ENCODE measurements at places on chromosomes 4 and X. TPM values are rescaled to one million over a fixed set of nuclear protein-coding genes. Genes with fewer than 3 reads are reported as not detected.

DNA sequence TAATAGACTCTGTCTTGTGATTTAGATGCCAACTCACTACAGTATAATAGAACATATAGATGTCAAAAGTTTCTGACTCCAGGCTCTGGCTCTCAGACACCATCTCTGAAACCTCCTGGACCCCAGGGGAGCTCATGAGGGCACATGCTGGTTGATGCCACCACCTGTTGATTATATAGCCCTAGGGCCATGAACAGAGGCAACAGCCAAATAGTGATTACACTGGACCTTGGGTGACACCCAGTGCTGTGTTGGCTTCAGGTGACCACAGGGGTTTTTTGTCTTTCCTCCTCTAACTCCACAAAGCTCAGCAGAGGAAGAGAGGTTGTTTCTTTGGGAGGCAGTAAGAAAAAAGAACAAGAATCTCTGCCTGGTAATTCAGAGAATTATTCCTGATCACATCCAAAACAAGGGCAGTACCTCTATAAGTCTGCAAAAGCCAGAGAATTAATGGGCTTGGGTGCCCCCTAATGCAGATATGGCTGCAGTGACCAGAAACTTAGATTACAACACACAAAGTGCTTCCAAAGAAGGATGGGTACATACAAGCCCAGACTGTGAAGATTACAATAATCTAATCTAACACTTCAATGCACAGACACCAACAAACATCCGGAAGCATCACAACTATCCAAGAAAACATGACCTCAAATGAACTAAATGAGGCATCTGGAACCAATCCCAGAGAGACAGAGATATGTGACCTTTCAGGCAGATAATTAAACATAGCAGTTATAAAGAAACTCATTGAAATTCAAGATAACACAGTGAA lies 1920.6 kb downstream of the ARAP2 start:
- H3K36me3 ChIP-seq, result no peaks in the 10 kb centered on the region
- H3K27me3 ChIP-seq, result no peaks in the 10 kb centered on the region
- DNase-seq, result no peak
- H3K4me1 ChIP-seq, result no peaks in the 10 kb centered on the region
- no peak overlapping the region for H3K4me3 ChIP-seq
- no peak overlapping the region for H3K27ac ChIP-seq

DNA sequence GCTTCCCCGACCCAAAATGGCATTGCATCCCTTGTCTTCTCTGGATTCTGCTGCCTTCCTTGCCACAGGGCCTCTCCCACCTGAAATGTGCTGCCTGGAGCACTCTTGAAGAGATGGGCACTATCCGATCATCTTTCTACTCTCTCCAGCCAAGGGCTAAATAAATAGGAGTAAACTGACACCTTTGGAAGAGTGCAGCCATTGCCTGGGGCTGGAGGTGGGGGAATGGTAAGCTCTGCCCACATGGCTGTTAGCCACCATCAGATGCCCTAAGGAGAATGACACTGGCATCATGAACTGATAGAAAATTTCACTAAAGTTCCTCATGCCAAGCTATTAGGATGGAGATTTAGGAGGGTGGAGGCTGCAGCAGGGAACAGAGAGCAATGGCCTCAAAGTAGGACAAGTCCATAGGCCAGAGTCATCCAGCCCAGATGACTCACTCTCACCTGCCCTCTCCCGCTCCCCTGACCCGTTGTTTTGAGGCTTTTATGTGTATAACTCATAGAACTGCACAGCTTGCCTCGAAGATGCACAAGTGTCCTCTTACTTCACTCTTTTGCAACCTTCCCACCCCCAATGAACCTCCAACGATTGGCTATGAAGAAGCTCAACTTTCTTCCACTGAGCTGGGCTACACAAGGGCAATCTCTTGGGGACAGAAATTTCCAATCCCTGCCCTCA lies 822 bp upstream of the PFKFB1 start:
- H3K27ac ChIP-seq, result no peak overlapping the region
- no peaks in the 10 kb centered on the region for H3K36me3 ChIP-seq
- H3K4me3 ChIP-seq, result no peak overlapping the region
- H3K27me3 ChIP-seq, result no peaks in the 10 kb centered on the region
- DNase-seq, result no peak

DNA sequence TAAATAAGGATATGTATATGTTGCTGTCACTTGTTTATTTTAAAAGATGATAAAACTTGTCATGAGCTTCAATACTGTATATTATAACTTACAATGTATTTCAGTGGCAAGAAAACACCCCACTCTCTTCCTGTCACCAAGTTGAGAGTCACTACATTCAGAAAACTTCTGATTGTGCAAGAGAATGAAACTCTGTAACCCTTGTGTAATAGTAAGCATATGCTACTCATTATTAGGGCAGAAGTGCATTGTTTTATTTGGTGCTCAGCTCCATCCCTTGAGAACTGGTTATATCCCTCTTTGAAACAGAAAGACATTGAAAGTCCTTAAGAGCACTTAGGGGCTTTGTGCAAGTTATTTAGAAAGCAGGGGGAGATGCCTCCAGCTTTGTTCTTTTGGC lies 594.5 kb downstream of the ARAP2 start:
- H3K27me3 ChIP-seq, result no peaks in the 10 kb centered on the region
- no peak overlapping the region for H3K4me3 ChIP-seq
- no peaks in the 10 kb centered on the region for H3K36me3 ChIP-seq
- no peaks in the 10 kb centered on the region for H3K4me1 ChIP-seq

The SLC16A2 gene
- 23.4 TPM for polyA plus RNA-seq

DNA sequence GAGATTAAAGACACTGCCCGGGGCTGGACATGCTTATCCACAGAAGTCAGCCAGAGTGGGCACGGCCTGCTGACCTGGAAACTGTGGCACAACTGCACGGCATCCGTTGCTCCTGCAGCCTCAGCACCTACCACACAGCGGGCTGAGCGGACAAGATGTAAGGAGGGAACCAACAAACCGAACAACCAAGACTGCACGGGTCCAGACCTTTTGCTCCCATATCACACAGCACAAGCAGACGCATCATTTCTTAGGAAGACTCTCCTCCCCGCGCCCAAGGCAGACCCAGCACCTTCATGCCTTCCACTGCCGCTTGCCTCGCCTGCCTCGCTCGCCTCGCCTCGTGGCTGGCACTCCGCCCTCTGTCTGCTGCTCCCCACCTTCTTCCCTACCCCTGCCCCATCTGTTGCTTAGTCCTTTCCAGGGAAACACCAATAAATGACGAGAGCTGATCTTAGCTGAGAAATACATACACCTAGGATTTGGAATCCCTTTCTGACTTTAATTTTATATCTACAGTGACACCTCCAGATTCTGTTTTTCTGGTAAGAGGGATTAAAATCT lies 79.0 kb downstream of the AFAP1 start:
- H3K27ac ChIP-seq, result no peak overlapping the region
- H3K4me1 ChIP-seq, result peaks cover 3% of the 10 kb centered on the region
- H3K36me3 ChIP-seq, result no peaks in the 10 kb centered on the region
- H3K27me3 ChIP-seq, result no peaks in the 10 kb centered on the region

The PGAM4 gene
- 1.4 TPM for polyA plus RNA-seq
